ENCODE measurements at places on chromosomes 16 and 17.

- no peak for DNase-seq
These were observed 5.7 kb upstream of the PHAF1 start for GRCh38 chr16:67104061-67104460.

GRCh38 chr17:80857756-80858171 is 133.9 kb upstream of the CHMP6 start:
- no peak for DNase-seq

DNA sequence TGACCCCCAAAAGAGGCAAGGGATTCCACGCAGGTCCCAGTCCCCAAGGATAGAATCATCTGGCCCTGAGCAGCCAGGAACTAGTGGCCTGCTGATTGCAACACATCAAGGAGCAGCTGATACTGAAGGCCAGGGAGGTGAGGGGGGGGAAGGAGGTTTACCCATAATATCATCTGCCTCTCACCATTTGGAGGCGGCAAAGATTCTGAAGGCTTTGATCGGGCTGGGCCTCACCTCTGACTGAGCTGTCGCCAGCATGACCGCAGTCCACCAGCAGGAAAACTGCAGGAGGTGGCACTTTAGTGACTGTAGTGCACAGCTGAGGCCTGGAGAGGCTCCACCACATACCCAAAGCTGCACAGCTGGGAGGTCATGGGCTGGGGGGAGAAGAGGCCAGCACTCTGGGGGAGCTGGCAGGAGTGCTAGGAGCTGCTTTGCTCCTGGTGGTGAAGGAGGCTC is 20.5 kb upstream of the ITGA3 start:
- DNase-seq, result no peak

- DNase-seq, result no peak
These were observed 6.0 kb downstream of the TEKT5 start for GRCh38 chr16:10688726-10689125.

DNA sequence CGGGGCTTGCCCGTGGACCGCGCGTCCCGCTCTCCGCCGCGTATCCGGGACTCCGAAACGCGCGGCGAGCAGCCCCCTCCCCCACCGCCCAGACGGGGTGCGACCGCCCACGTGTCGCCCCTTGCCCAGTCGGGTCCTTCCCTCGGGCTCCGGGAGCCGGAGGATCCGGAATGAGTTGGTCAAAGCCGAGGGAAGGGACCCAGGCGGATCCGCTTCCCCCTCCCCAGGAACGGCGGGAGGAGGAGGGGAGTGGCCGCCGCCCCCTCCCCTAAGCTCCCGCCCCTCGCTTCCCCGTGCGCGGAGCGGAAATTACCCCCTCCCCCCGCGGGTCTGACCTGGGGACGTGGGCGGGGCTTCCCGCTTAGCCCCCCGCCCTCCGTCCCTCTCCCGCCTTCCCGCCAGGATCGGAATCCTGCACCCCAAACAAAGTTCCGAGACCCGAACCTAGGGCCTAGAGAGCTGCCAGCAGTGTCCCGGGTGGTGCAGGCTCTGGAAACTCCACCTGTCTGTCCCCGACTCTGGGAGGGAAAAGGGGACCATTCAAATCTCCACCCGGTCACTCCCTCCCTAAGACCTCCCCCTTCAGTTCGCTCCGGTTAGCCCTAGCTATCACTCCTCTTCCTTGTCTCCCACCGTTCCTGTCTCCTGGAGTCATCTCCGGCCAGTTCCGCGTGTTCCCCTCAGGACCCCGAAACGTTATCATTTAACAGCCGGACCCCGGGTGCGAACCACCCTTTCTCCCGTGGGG is 1.0 kb upstream of the IGF2BP1 start:
- no peak for DNase-seq

GRCh38 chr16:87809150-87809902 is 43.5 kb upstream of the KLHDC4 start:
- no peak for DNase-seq

DNA sequence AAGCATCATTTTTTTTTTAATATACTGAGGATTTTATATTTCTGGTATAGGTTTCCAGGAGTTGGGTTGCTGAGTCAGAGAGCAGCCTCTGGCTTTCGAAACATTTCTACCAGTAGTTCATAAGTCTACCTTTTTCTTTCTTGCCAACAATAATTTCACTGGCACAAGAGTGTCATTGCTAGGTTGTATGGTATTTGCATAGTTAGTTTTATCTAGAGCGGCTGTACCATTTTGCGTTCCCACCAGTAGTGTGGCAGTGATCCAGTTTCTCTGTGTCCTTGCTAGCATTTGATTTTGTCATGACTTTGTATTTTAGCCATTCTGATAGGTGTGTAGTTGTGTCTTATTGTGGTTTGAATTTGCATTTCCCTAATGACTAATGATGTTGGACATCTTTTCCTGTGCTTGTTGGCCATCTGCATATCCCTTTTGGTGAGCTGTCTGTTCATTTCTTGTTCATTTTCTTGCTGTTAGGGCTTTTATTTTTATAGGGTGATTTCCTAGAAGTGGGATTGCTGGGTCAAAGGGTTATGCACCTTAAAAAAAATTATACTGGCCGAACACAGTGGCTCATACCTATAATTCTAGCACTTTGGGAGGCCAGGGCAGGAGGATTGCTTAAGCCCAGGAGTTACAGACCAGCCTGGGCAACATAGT is 39.9 kb downstream of the SNX29 start:
- DNase-seq, result no peak

DNA sequence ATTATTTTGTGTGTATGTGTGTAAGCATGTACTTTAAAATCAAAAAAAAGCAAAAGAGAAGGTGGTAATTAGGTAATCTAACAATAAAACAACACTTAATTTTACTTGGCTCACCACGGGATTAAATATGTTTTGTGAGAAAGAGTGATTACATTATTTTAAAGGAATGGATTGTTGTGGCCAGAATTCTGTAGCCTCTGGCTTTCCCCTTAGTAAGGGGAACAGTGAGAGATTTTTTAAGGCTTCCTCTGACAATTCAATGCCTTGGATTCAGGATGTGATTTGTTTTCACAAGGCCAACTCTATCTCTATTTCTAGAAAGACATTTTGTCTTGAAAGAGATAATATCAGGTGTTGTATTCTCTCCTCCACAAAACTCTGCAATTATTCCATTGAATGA is 560.3 kb upstream of the CDH8 start:
- DNase-seq, result no peak

DNA sequence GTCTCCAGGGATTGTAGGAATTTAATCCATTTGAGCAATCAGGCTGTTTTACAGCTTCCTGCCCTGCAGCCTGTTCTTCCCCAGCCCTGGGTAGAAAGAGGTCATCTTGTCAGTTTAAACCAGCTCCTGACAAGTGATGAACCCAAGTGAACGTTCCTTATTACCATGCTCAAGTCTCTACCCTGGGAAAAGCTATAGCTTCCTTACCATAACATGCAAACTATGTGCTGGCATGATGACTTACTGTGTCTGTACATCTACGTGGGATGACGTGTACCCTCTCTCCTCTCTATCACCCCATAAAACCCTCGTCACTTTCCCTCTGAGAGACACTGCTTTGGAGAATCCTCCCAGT is 452.2 kb downstream of the XYLT1 start:
- no peak for DNase-seq

DNA sequence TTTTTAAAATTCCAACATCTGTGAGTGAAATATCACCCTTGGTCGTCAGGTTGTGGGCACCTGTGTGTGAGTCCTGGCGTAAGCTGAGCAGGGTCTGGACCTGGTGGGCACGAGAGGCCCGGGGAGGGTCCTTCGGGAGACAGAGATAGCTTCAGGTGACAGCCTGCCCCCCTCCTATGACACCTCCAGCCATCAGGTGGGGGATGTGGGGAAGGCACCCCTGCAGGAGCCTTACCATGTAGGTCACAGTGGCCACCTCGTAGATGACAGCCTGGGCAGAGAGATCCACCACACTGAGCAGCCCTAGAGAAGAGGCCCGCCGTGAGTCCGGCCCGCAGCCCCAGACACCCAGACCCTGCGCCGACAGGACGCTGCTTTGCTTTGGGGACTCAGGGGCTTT is 11.2 kb downstream of the SLC47A2 start:
- no peak for DNase-seq

DNA sequence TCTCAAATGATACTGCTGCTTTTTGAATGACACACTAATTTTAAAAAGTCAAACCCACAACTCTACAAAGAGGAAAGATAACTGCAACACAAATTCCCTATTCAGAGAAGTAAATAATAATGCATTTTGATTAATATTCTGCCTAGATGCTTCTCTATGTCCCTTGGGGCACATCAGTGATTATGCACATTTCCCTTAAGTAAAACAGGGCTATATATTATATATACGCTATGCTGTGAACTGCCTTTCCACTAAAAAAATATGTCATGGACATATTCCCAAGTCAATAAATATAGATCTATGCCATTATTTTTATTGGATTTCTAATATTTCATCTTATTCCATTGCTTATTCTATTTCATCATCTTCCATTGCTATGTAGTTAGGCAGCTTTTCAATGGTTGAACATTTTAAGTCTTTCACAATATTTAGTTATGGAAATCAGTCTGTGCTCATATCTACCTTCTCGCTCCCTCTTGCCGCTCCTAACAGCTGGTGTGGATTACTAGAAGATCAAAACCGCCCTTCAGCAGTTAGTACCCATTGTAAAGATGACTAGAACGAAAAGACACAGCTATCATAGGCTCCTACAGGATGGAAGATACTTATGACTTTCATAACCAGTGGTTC is 468.2 kb upstream of the GOT2 start:
- DNase-seq, result no peak

DNA sequence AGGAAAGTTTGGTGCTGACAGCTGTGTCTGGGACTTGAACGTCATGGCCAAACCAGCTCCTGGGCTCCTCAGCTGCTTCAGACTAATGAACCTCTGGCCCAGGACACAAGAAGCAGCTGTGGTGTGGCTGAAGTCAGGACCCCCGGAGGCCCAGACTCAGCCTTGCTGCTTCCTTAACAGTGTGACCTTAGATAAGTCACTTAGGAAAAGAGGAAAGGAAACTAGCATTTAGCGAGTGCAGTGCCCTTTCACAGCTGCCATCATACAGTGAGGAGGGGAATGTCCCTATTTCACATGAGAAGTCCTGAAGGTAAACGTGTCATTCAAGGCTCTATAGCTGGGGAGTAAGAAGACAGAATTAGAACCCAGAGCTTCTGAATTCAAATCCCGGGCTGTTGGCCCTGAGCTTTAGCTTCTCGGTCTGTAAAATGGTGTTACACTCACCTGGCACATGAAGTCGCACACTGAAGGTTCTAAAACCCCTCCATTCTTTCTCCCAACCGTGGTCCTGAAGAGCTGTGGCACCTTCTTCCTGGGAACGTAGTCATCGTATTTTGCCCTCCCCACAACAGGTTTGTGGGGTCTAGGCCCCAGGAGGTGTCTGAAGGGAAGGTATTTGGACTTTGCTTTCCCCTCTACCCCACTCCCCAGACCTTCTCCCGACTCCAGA is 910 bp upstream of the RAMP2 start:
- no peak for DNase-seq

DNA sequence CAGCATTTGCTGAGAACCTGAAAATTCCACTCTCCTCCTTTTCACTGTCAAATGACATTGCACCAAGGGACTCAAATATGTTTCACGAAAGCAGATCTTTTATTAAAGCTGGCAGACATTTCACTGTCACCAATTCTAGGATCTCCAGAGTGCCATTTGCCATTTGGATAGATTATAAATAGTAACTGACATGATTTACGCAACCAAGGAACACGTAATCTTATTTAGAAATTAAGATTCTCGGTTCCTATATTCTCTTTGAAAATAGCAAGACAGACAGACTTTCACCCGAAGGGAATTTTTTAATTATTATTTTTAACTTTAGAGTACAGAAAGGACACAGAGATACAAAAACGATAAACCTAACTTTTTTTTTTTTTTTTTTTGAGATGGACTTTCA is 49.6 kb downstream of the ANKFY1 start:
- no peak for DNase-seq

- DNase-seq, result no peak
These were observed 35.4 kb upstream of the RNF43 start for GRCh38 chr17:58452738-58453137.

DNA sequence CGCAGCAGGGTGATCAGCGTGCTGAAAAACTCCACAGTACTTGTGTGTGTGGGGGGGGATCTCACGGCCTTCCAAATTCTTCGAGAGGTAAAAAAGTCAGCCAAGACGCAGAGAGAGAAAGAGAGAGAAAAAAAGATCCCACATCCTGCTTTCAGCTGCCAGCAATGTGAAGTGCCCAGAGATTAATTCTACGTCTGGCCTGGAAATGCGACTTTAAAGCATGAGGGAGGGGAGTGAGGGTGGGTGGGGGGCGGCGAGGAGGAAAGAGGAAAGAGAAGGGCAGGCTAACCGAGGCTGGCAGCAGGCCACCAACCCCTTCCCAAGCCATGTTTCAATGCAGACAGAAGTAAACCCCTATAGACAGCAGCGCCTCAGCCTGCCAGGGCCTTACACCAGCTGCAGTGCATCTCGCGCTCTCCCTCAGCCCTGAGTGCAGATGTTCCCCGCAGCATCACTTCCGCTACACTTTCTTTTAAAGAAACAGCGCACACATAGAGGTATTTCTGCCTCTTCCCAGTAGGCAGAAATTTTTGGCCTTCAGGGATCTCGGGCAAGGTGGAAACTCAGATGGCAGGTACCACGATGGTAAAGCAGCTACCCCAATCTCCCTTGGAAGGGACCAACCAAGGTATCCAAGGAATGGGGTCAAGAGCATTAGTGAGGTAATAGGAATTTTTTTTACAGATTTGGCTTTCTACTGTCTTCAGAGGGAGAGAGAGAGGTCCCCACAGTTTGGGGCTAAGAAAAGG is 87.8 kb downstream of the SMG6 start:
- DNase-seq, result no peak

GRCh38 chr17:37220607-37220953 is 155.2 kb upstream of the C17orf78 start:
- no peak for DNase-seq

GRCh38 chr17:39699818-39700147 is at the start of gene ERBB2:
Gene ERBB2 (plus strand): TSS chr17:39700064. CDS start chr17:39700239, 175 bp downstream.
- no peak for DNase-seq

GRCh38 chr16:23902748-23903414 is 67.1 kb downstream of the PRKCB start:
- DNase-seq, result no peak

DNA sequence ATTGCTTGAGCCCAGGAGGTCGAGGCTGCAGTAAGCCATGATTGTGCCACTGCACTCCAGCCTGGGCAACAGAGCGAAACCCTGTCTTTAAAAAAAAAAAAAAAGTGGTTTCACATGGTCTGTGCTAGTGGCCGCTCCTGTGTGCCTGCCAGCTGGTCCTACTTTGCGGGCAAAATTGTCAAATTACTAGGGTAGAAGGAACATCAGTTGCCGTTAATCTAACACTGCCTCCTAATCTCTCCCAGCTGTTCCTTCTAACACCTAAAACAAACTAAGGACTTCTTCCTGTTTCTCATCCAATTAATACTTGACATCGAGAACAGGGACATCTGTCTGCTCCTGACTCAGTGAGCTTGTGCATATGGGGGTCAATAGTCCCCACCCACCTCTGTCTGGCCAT is 23.9 kb downstream of the TMEM11 start:
- DNase-seq, result no peak
